ENCODE measurements at places on chromosomes 11 and 22.

- no peak overlapping the region for H3K27ac ChIP-seq
- no peaks in the 10 kb centered on the region for H3K27me3 ChIP-seq
- H3K36me3 ChIP-seq, result no peaks in the 10 kb centered on the region
- no peaks in the 10 kb centered on the region for H3K4me1 ChIP-seq
- DNase-seq, result no peak
Observed at GRCh38 chr11:84740050-84740449, 887.1 kb downstream of the DLG2 start.

GRCh38 chr22:49983148-49984042 lies 22.8 kb downstream of the PIM3 start:
- no peak overlapping the region for H3K27ac ChIP-seq
- H3K27me3 ChIP-seq, result peaks cover 12% of the 10 kb centered on the region
- no peaks in the 10 kb centered on the region for H3K4me1 ChIP-seq
- H3K4me3 ChIP-seq, result no peak overlapping the region
- no peaks in the 10 kb centered on the region for H3K36me3 ChIP-seq

- H3K4me1 ChIP-seq, result no peaks in the 10 kb centered on the region
- no peaks in the 10 kb centered on the region for H3K27me3 ChIP-seq
- H3K4me3 ChIP-seq, result no peak overlapping the region
Observed at GRCh38 chr11:100294748-100295147, 392.3 kb upstream of the ARHGAP42 start.

DNA sequence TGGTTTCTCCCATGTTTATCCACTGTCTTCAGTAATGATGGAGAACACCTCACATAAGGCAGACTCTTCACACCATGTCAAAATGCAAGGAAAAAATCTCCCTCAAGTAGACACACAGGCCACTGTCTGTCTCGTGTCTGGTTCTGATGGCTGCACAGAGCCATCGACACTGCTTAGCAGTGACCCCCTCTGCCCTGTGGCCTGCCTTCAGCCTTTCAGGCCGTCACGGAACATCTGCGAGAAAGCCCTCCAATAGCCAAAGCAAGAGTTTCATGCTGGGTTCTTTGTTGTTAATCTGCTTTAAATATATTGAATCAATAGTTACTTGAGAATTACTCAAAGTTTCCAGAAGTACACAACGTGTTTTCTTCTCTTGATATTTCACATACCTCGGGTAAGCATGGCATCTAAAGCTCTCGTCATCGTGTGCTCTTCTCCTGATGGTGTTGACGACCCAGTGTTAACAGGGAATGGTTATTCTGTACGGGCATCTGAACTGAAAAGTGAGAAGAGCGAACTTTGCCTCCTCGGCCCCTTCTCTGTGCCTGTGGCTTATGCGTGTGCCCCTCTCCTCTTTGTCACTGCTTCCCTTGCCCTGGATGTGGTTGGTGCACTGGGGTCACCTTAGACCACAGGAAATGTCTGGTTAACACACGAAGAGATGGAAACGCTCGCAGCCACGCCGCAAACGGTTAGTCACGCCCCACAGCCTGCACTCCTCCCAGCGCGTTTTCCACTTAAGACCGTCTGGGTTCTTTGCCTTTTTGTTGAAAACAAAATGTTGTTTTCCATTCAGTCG lies 33.4 kb upstream of the CTTN start:
- DNase-seq, result no peak
- no peak overlapping the region for H3K27ac ChIP-seq
- H3K4me3 ChIP-seq, result no peak overlapping the region
- H3K27me3 ChIP-seq, result no peaks in the 10 kb centered on the region

DNA sequence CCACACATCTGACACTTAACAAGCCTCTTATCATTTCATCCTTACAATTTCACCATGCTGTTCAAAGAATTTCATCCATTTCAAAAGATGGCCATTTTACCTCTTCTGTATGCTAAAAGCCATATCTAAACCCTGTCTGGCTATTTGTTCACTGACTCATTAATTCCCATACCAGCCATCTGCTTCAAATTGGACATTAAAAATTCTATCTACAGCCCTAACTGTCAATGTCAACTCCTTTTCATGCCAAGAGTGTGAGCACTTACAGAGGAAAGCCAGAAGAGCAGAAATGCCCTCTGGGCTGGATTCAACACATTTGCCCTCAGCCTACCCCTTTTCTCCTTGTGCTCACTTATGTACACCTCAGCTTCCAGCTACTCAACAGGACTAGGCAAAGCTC lies 59.2 kb downstream of the SYTL2 start:
- H3K4me3 ChIP-seq, result no peak overlapping the region
- H3K27ac ChIP-seq, result no peak overlapping the region
- H3K4me1 ChIP-seq, result peaks cover 4% of the 10 kb centered on the region

DNA sequence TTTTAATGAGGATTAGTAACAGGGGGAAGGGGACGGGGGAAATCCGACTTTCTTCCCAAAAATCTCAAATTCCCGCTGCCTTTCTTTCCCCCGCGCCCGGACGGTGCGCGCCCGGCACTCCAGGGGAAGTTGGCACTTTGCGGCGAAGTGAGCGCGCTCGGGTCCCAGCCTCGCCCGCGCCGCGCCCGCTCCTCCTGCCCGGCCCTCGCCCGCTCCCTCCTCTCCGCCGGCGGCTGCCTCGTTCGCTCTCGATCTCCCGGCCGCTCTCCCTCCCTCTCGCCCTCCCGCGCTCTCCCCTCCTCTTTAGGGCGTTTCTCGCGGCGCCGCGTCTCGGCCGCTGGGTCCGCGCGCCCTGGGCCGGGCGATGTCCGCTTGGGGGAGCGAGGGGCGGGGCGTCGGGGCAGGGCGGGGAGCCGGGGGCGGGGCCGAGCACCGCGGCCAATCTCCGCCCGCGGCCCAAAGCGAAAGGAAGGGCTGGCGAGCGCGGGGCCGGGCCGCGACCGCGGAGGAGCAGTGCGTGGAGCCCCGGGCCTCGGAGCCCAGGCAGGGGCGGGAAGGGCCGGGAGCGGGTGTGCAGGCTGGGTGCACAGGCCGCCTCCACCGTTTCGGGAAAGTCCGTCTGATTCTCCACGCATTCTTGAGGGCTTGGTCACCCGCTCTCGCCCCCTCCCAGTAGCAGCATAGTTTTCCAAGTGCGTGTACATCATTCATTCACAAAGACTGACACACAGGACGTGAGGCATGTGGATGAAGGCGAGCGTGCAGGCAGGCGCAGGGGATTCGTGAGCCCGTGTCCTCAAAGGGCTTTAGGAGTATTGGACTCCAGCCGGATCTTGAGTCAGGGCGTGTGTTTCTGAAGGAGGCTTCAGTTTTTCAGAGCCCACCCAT lies 65.1 kb downstream of the ETS1 start:
- peak; percentile 89 for DNase-seq
- peaks cover 65% of the 10 kb centered on the region for H3K4me1 ChIP-seq
- H3K4me3 ChIP-seq, result peak overlapping the region; percentile 77

GRCh38 chr22:17250380-17251082 lies 31.3 kb upstream of the ADA2 start:
- no peaks in the 10 kb centered on the region for H3K4me1 ChIP-seq
- H3K4me3 ChIP-seq, result no peak overlapping the region
- DNase-seq, result no peak
- H3K27me3 ChIP-seq, result no peaks in the 10 kb centered on the region
- no peak overlapping the region for H3K27ac ChIP-seq

- H3K4me1 ChIP-seq, result no peaks in the 10 kb centered on the region
- DNase-seq, result no peak
- no peak overlapping the region for H3K4me3 ChIP-seq
- H3K27ac ChIP-seq, result no peak overlapping the region
- H3K27me3 ChIP-seq, result no peaks in the 10 kb centered on the region
Observed at GRCh38 chr11:19076744-19077589, 16.4 kb upstream of the MRGPRX2 start.

- H3K36me3 ChIP-seq, result no peaks in the 10 kb centered on the region
- no peak for DNase-seq
- peak overlapping the region; percentile 78 for H3K27ac ChIP-seq
- peaks cover 9% of the 10 kb centered on the region for H3K27me3 ChIP-seq
Observed at GRCh38 chr22:19522881-19523239, 1.4 kb downstream of the CLDN5 start.

- H3K4me3 ChIP-seq, result peak within 1 kb of the TSS; percentile 74
- H3K4me1 ChIP-seq, result no peaks in the 10 kb centered on the region
- DNase-seq, result peak; percentile 99
- H3K27ac ChIP-seq, result peak within 1 kb of the TSS; percentile 95
- H3K36me3 ChIP-seq, result peaks cover 34% of the 10 kb centered on the region
Observed at GRCh38 chr11:47426062-47426956, at the start of gene PSMC3. PSMC3 (minus strand) TSS chr11:47426439; CDS start chr11:47426279, 160 bp downstream.

GRCh38 chr11:10878408-10879214 lies 20.8 kb upstream of the ZBED5 start:
- H3K4me1 ChIP-seq, result no peaks in the 10 kb centered on the region
- no peak for DNase-seq
- H3K36me3 ChIP-seq, result no peaks in the 10 kb centered on the region
- H3K27me3 ChIP-seq, result no peaks in the 10 kb centered on the region

DNA sequence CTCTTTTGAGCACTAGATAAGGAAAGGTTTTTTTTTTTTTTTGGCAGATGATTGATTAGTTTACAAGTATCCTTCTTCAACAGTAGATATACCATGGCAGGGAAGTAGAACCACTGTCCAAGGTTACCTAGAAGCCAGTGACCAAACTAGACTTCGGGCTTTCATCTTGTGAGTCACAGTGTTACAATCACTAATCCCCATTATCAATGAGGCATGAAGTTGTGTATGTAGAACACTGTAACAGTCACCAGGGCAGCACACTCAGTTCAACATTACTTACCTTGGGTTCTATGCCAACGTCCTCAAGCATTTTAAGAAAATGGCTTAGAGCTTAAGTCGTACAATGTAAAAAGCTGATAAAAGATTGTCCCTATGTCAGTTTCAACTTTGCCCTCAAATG lies 430.9 kb downstream of the ETS1 start:
- no peak overlapping the region for H3K27ac ChIP-seq
- peaks cover 12% of the 10 kb centered on the region for H3K4me1 ChIP-seq
- no peaks in the 10 kb centered on the region for H3K36me3 ChIP-seq
- no peak for DNase-seq

GRCh38 chr22:26781596-26781995 lies 124.2 kb downstream of the MIAT start:
- no peak overlapping the region for H3K4me3 ChIP-seq
- H3K27me3 ChIP-seq, result no peaks in the 10 kb centered on the region
- DNase-seq, result no peak
- peaks cover 12% of the 10 kb centered on the region for H3K36me3 ChIP-seq
- H3K27ac ChIP-seq, result no peak overlapping the region
- H3K4me1 ChIP-seq, result peaks cover 8% of the 10 kb centered on the region

DNA sequence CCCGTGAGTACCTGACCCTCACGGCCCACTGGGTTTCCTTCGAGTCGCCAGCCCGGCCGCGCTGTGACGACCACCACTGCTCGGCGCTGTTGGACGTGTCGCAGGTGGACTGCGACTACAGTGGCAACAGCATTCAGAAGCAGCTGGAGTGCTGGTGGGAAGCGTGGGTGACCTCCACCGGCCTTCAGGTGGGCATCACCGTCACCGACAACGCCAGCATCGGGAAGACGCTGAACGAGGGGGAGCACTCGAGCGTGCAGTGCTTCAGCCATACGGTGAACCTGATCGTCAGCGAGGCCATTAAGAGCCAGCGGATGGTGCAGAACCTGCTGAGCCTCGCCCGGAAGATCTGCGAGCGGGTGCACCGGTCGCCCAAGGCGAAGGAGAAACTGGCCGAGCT lies 32.2 kb downstream of the ZBED4 start:
- H3K27ac ChIP-seq, result no peak overlapping the region
- H3K27me3 ChIP-seq, result no peaks in the 10 kb centered on the region
- no peak overlapping the region for H3K4me3 ChIP-seq
- DNase-seq, result no peak
- no peaks in the 10 kb centered on the region for H3K4me1 ChIP-seq

GRCh38 chr22:34429314-34429713 lies 509.0 kb upstream of the LARGE1 start:
- no peaks in the 10 kb centered on the region for H3K36me3 ChIP-seq
- H3K27ac ChIP-seq, result no peak overlapping the region
- no peaks in the 10 kb centered on the region for H3K4me1 ChIP-seq
- no peak for DNase-seq
- no peaks in the 10 kb centered on the region for H3K27me3 ChIP-seq
- H3K4me3 ChIP-seq, result no peak overlapping the region

GRCh38 chr11:96373826-96374225 lies 15.9 kb downstream of the CCDC82 start:
- no peaks in the 10 kb centered on the region for H3K27me3 ChIP-seq
- no peaks in the 10 kb centered on the region for H3K4me1 ChIP-seq
- H3K27ac ChIP-seq, result no peak overlapping the region
- H3K4me3 ChIP-seq, result no peak overlapping the region

DNA sequence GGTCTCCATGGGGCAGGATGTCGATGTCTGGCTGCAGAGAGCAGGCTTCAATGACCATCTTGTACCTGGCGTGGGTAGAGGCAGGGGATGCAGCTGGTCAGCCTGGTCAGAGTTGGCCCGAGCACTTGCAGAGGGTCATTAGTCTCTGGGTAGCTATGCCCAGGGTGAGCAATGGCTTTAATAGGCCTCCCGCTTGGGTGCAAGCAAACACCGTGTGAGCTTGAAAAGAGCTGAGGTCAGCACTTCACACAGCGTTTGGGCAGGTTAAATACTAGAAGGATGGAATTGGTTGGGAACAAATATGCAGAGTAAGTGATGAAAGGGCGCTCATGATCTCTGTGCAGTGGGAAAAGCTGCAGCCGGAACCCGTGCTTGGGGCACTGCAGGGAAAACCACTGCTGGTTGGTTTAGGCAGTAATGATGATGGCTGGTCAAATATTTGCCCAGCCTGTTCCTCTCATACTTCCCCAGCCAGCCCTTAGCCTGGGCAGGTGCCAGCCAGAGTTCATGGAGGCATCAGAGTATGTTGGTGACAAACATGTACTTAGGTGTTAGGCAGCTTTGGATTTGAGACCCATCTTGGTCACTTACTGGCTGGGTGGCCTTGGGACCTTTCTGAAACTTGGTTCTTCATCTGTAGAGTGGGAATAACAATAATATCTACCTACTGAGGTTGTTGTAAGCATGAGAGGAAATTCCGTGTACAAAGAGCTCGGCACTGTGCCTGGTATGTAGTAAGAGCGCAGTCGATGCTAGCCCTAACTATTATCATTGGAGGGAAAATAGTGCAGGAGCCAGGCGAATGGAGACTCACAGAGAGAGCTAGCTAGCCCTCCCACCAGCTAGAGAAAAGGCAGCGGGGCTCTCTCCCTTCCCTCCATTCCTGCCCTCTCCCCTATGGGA lies 25.2 kb upstream of the KCNJ11 start:
- no peaks in the 10 kb centered on the region for H3K27me3 ChIP-seq
- H3K27ac ChIP-seq, result no peak overlapping the region
- no peak overlapping the region for H3K4me3 ChIP-seq
- no peaks in the 10 kb centered on the region for H3K36me3 ChIP-seq
- DNase-seq, result no peak
- no peaks in the 10 kb centered on the region for H3K4me1 ChIP-seq

Measured in right atrium auricular region (tissue), 2 donors.